Right ventricle myocardium inferior (tissue), 1 donor: ENCODE measurements at places on chromosomes 5 and 9. TPM values are rescaled to one million over a fixed set of nuclear protein-coding genes. Genes with fewer than 3 reads are reported as not detected.

ADAMTSL2 gene
- 9.5 TPM for total RNA-seq

DNA sequence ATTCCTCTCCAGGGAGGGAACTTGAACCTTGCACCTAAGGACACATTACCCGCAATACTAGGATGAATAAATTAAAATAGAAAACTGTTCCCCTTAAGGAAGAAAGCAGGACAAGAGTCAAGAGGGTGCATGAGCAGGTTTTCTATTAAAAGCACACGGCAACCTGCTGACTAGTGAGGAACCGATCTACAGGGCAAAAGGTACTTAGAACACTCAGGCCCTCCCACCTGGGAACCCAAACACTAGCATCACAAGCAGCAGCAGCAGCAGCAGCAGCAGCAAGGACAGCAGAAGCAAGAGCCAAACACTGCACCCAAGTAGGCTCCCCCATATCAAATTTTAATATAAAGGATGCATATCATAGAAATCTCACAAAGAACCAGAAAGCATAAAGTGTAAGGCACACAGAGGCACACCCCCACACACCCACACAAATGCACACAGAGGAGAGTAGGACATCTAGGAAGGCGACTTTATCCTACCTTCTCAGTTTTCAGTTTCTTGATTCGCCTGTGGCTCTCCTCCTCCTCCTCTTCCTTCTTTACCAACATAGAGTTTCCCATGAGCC lies 2.8 kb downstream of the ZNF608 start:
- no peak for DNase-seq

GRCh38 chr5:143106174-143106573 lies 297.3 kb downstream of the NR3C1 start:
- no peak for DNase-seq

- DNase-seq = no peak
These were observed 333.6 kb downstream of the PIK3R1 start for GRCh38 chr5:68548959-68549676.

DNA sequence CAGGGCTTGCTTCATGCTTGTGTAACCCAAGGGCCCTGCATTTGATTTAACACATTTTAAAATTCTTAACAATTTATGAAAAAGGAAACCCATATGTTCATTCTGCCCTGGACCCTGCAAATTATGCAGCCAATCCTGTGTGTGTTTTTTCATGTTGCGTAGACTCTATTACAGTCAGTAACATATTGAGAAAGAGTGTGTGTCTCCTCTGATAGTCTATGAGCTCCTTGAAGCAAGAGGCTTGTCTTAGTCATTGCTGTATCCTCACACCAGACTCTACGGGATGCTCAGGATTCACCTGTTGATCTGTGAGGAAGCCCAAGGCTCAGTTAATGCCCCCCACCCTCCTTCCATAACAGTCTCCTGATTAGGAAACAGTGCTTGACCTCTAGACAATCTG lies 177.3 kb upstream of the DMAC1 start:
- no peak for DNase-seq

DNA sequence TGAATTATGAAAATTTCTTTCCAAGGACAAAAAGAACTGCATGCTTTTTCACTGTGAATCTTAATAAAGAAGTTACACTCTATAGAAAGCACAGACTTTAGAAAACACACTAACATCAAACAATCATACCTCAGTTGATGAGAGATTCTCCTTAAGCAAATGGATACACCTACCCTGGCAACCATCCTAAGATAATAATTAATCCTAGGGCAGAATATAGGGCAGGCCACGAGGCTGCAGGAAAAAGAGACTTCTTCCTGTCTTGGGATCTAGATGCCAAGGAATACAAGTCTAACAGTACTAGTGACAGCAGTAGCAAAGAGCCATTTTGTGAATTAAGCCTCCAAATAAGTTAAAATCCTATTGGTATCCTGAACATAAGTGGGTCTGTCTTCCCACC lies 395.4 kb downstream of the EFNA5 start:
- DNase-seq = no peak

DNA sequence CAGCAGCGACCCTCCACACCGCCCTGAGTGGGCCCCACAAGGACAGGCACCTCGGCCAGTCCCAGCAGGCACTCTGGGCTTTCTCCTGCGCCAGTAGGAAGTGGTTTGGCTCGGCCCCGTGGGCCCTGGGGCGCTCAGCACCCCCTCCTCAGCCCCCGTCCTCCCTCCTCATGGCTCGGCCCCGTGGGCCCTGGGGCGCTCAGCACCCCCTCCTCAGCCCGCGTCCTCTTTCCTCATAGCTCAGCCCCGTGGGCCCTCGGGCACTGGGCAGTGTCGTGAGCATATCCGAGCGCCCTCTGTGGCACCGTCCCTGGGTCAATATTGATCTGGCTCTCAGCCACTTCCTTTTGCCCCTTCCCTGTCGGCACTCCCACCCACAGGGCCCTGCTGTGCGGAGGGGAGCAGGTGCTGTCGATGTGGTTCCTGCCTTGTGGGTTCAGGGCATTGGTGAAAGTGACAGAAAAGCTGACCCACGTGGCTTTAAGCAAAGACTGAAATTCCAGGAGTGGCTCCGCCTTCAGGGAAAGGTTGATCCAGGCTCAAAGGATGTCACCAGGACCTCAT lies 5.5 kb upstream of the SCGB3A1 start:
- no peak for DNase-seq

- DNase-seq = no peak
These were observed 157.5 kb downstream of the EBF1 start for GRCh38 chr5:158942217-158942616.

GRCh38 chr9:74498621-74499095 lies 1.5 kb downstream of the RORB start:
- no peak for DNase-seq

DNA sequence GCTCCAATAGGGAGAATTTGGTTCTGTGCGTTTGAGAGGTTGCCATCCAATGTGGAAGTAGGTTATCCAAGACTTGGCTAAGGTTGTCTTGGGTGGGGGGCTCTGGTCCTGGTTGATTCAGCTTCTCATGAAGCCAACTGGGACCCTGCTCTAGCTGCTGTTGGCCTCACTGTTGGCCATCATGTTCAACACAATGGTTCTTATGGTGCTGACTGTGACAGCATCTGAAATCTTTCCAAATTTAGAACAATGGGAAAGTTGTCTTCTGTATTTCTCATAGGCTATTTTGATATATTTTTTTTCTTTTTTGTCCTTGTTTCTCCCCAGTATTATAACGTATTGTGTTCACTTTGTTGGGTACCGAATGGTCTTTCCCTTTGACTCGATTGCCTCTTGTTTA lies 71.9 kb downstream of the GDNF start:
- DNase-seq = no peak

- DNase-seq = no peak
These were observed 54.6 kb downstream of the SUB1 start for GRCh38 chr5:32639943-32640342.

DNA sequence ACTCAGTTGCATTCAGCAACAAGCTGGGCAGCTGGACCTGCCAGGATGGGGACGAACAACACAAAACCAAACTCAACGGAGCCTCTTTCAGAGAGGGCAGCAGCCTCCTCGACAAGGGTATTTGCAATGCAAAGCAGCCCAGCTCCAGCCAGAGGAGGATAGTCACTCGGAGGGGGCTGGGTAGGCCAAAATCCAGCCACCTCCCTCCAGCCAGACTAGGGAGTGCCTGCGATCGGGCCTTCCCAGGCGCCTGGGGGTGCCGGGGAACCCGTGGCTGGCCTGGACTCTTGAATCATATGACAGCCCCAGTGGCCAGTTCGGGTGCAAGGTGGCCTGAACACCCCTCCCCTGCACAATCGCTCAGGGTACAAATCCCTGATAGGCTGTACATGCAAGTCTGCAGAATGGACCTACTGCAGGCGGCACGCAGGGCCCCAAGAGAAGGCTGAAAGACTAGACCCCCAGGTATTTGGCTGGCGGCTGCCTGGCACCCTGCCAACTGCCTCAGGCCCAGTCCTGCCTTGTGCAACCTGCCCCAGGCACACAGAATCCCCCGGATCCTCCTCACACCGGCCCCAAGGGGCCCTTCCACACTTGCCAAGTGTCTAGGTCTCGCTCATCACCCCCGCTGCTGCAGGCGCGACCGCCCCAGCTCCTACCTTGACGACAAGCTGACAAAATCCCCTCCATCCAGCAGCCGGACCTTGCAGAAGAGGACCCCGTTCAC lies 1.3 kb downstream of the EEIG1 start:
- DNase-seq = no peak

GRCh38 chr5:36790847-36791246 lies 85.7 kb upstream of the NIPBL start:
- no peak for DNase-seq

RGS14 gene
- 3.9 TPM for total RNA-seq

CAMK4 gene
- 0.11 TPM for total RNA-seq

GRCh38 chr5:137142764-137143605 lies 356.1 kb downstream of the SPOCK1 start:
- DNase-seq = no peak

IFNA2 gene
- total RNA-seq = not detected

GRCh38 chr5:138234651-138235050 lies 21.5 kb upstream of the CDC23 start:
- DNase-seq = no peak

GRCh38 chr5:113062869-113063508 lies 86.4 kb downstream of the DCP2 start:
- DNase-seq = no peak

DNA sequence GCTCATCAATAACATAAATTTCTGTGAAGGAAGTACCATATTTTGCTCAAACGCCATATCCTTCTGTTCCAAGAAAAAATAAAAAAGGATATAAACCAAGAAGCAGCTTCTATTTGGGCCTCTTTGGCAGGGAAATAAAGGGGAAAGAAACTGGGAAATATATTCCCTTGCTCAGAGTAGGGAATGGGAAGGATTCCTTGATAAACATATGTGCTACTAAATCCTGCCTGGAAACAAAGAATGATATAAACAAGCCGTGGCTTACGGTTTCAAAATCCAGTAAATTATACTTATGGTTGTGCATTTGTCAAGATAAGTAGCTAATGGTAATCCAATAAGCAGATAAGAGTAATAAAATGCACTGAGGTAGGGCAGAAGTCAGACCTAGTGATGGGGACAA lies 481.6 kb downstream of the NTRK2 start:
- DNase-seq = no peak

DNA sequence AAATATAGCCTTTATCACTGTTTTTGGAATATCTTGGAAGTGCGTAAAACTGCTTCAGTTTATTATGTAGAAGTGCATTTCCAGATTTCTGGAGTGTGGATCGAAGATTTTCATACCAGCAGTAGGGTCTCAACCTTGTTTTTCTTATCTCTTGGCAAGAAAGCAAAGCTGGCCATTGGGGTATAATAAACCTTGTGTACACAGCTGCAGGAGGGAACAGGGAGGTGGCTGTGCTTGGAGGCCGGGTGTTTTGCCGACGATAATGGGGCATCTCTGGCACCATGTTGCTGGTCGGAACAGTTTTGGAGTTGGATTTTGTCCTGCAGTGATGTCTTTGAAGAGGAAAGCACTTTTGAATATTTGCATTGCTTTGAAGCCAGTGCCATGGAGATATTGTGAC lies 308.8 kb upstream of the DMRT1 start:
- no peak for DNase-seq

GRCh38 chr5:169942181-169942580 lies 38.1 kb downstream of the INSYN2B start:
- DNase-seq = no peak

- DNase-seq = no peak
These were observed 19.0 kb downstream of the C9orf152 start for GRCh38 chr9:110188991-110189390.
